ENCODE measurements at places on chromosomes 12 and 14.

- no peak for DNase-seq
Observed at GRCh38 chr12:69341328-69341727, 6.9 kb upstream of the LYZ start.

DNA sequence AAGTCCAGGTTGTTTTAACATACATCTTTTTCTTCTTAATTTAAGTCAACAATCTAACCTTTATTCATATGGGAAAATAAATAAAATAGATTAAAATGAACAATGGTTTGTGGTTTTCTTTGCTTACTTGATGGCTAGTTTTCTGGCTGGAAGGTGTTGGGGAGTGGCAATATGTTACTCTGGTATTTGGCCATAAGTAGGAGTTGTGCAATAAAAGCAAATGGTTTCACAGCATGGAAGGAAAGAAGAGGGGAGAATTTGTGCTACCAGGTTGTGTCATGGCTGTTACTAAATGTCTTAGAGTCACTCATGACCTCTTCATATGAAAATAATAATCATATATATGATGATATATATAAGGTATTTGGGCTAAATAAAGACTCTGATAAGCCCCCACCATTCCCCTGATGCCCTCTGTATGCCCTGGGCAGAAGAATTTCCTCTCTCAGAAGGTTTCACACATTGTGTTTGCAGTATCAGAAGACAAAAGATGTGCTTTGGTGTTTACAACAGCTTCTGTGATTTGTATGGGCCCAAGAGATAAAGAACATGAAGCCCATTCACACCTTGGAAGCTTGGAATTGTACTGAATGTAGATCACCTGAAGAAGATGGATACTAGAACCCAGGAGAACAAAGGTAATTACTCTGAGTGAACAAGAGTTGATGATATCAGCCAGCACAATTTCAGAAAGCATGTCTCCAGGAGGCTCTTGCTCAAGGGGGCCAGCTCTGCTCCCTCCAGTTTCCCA lies 160.9 kb downstream of the ALG10B start:
- DNase-seq: no peak

- no peak for DNase-seq
Observed at GRCh38 chr12:59834659-59835474, 239.0 kb downstream of the SLC16A7 start.

- DNase-seq: no peak
Observed at GRCh38 chr14:20956376-20956976, 1.2 kb downstream of the RNASE2 start.

DNA sequence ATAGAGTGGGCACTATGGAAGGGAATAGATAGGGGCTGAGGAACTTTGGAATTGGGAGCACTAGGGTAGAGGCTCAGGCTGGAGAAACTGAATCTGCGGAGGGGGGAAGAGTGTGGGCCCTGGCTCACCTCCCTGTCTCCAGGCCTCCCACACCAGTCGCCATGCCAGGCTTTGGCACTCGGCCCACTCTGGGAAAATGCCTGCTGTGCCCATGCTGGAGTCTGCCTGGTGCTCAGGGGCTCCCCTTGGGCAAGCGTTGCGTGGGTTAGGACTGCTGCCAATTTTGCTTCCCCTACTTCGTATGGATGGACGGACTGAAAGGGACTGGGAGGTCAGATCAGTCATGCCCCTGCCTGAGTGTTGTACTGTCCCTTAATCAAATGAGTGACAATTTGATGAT lies 34.6 kb upstream of the CISTR start:
- DNase-seq: no peak

GRCh38 chr14:48614003-48614402 lies 938.6 kb upstream of the MDGA2 start:
- no peak for DNase-seq

GRCh38 chr14:68235011-68235410 lies 415.4 kb downstream of the RAD51B start:
- DNase-seq: no peak

- DNase-seq: no peak
Observed at GRCh38 chr12:27919671-27920235, 52.8 kb downstream of the PTHLH start.

GRCh38 chr14:70789961-70790360 lies 19.4 kb downstream of the MAP3K9 start:
- DNase-seq: no peak

GRCh38 chr12:54005853-54006558 lies 2.8 kb upstream of the HOXC8 start:
- DNase-seq: peak; percentile 91

DNA sequence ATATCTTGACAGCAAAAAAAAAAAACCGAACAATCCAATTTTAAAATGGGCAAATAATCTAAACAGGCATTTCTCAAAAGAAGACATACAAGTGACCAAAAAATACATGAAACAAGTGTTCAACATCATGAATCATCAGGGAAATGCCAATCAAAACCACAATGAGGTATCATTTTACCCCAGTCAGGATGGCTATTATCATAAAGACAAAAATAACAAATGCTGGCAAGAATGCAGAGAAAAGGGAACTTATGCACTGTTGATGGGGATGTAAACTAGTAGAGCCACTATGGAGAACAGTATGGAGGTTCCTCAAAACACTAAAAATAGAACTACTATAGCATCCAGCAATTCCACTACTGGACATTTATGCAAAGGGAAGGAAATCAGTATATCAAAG lies 448.2 kb downstream of the RGS6 start:
- DNase-seq: no peak

DNA sequence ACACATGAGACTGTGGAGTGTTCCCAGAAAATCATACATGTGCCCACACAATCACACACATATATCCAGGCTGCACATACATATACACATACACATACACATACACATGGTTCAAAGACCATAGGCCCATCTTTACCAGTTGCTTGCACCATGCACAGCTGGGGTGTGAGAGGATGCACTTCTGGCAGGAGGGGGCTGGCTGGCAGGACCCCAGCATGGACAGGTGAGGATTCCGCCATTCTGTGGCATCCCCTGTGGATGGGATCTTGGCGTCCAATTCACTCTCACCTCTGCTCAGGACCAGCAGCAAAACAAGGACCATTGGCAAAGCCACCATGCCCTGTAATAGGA lies 7.0 kb downstream of the ITGB7 start:
- DNase-seq: no peak

DNA sequence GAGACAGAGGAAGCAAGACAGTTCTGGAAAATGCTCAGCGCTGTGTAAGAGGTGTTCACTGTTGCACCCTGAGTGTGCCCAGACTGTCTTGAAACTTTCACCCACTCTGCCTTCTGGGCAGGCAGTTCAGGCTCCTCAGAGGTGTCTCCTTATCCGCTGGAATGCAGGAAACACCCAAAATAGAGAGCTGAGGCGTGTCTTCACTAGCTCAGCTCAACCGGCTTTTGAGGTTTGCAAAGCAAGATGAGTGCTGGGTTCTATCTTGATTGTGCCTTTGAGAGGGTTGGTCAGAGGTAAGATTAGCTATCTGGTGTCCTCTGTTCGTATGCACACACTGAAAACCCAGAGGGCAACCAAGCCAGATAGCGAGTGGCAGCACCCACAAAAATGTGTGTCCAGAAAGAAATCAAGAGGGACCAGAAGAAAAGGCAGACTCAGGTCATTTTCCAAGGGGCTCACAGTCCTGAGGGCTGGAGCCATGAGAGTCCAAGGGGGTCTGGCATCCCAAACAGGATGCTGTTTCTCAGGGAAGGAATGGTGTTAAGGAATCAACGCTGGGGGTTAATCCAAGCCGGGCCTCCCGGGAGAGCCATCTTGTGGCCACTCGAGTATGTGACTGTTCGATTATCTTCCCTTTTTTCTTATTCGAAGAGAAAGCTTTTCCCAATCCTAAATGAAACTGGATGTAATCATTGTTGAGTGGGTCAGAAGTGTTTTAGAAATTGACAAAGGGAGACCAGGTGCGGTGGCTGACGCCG lies 47.1 kb downstream of the TBX3 start:
- DNase-seq: no peak

DNA sequence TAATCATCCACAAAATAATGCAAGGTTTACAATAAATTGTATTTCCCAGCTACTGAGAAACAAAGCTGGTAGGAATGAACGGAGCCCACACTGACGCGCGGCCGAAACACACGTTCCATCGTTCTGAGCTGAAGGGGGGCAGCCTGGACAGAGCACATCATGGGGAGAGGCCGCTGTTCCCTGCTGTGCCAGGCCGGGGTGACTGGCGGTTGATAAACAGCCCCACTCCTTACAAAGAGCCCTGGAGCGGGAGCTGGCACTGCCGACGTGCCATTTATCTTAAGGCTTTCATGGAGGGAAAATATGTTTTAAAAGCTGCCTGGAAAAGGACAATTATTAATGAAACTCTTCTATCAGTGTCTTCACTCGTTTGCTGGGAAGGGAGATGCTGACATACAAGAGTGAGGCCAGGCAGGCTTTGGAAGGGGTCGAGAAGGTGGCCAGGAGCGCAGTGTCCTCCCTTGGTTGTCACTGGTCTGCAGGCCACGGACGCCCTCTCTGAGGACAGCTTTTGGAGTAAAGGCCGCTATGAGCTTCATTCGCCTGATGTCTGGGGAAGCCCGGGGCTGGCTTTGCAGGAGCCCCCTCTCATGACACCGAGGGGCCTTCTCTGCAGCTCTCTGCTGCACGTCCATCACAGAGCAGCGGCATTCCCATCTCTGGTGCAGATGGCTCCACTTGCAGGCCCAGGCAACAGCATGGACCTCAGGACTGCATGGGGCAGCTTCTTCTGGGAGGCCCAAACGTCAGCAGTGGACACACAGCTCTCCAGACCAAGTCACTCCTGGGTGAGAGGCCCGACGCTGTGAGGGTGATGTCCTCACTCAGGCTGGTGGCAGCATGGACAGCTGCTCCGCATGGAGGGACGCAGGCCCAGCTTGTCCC lies 355.3 kb upstream of the SFSWAP start:
- no peak for DNase-seq

GRCh38 chr14:100774164-100774537 lies 47.5 kb downstream of the DLK1 start:
- DNase-seq: no peak

GRCh38 chr14:67734675-67735074 lies 33.0 kb downstream of the RDH12 start:
- DNase-seq: no peak

DNA sequence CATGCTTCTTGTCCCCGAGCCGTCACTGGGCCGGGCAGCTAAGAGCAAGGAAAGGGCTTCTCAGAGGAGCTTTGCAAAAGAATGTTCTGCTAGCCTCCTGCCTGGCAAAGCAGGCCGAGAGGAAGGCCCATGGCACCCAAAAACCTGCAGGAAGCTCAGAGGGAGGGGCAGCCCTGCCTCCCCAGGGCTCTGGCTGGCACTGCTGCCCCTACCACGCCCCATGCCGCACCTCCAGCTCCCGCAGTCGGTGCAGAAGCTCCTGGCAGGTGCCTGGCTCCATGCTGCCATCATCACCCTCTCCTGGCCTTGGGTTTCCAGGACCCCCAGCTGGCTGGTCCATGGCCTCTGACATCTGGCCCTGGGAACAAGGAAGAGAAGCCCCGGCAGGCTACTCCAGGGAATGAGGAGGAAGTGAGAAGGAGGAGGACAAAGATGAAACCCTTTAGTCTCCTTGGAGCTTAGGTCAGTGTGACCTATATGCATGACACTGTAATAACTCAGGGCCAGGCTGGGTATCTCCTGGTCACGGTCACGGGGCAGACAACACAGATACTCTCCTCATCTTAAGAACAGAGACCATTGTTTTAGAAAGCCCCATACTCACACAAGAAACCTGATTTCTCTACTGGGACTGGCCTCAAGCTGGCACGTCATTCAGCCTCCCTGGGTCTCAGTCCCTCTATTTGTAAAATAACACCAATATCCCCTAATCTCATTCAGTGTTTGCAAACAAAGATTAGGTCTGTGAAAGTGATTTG lies 24.3 kb downstream of the NCKAP5L start:
- no peak for DNase-seq

DNA sequence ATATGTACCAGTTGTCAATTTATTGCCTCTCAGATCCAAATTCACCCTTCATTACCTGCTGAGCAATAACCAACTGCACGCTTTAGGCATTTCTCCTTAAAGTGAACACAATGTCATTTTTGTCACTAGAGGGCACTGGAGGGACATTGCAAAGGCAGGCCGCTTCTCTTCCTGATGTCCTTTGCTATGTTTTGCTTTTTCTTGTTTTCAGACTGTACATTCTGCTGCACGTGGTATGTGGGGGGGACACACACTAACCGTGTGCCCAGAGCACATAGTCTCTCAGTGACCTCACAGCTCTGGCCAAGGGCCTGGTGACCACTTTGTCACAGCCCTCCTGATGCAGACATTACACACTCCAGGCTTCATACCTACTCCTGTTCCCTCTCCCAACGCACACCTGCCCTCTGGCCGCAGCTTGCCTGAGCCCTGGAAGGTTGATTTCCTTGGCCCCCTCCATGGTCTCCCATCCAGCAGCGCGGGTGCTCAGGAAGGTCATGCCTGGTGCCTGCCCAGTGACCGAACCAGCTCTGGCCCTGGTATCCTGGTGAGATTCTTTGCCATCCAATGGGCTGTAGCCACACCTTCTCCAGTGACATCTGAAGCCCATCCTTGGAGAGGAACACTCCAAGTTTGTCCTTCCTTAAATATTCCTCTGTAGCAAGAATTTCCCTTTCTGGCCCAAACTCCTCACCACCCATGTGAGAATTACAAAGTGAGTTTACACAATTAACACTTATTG lies 39.9 kb downstream of the MYO1H start:
- DNase-seq: no peak

DNA sequence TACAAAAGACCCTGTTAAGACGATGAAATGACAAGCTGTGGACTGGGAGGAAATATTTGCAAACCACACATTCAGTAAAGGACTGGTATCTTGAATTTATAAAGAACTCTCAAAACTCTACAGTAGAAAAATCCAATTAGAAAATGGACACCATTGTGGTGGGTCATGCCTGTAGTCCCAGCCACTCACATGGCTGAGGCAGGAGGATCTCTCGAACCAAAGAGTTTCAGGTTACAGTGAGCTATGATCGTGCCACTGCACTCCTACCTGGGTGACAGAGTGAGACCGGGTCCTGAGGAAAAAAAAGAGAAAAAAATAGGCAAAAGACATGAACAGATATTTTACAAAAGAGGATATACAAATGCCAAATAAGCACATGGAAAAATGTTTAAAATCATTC lies 41.9 kb downstream of the TTC6 start:
- DNase-seq: no peak

GRCh38 chr12:78260976-78261375 lies 430.3 kb downstream of the NAV3 start:
- no peak for DNase-seq

DNA sequence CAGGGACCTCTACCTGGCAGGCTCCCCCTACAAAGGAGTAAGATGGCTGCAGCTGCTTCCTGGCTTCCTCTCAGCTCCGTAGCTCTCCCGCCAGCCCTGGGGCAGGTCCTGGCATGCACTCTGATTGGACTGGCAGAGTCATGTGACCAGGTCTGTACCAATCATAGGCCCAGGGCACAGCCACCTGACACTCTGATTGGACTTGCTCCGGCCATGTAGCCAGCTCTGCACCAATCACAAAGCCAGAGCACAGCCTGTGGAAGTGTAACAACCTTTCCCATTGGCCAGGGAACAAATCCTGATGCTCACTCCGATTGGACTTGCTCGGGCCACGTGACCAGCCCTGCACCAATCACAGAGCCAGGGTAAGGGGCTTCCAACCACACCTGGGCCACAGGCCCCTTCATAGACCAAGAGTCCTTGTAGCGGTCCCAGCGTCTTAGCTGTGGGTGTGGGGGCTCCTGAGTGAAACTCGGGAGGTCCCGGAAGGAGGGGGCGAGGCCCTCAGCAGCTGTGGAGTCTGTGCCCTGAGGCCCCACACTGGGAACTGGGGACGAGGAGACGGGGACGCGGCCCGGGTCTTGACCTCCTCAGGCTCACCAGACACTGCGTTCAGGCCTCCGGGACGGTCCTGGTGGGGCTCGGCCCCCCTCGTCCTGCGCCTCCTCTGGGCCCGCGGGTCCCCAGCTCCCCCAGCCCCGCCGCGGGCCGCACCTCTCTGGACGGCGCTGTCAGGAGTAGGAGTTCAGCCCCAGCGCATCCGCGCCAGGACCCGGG lies 210.6 kb downstream of the ADGRD1 start:
- DNase-seq: no peak

Data from activated T-cell treated with anti-CD3 and anti-CD28 coated beads, Interleukin-2, amount 50 U/mL, for 48 hours (primary cell).